ENCODE measurements at places on chromosomes 11 and 22.

DNA sequence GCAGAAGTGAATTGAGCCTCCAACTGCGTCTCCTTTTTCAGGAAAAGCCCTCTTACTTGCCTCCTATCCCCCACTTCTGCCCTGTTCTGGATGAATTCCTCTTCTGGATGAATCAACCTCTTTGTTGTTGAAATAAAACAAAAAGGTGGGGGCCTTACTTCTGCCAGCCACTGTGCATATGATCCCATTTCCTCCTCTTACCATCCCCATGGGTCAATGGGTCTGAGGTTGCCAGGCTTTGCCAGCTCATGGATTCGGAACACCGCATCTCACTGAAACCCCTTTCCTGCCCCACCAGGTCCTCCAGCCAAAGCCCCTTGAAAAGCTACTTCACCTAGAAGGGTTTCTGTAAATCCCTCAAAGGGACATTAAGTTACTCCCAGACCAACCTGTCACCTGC lies 3.7 kb upstream of the CHST1 start:
- no peak for DNase-seq

DNA sequence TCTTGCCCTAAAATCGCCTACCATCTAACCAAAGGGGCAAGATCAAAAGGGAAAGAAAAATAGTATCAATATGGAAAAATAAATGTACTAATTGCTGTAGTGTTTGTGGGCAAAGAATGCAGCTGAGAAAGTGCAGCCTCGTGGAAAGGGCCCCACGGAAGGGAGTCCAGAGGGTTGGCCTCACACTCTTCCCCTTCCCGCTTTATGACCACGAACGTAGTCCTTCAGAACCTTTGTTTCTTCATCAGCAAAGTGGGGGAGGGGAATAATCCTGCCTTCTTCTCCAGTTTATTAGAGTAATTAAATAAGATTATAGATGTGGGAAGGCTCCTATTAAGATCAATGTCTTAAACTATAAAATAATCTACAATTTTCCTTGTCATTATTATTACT lies 41.0 kb downstream of the FLI1 start:
- no peak for DNase-seq

DNA sequence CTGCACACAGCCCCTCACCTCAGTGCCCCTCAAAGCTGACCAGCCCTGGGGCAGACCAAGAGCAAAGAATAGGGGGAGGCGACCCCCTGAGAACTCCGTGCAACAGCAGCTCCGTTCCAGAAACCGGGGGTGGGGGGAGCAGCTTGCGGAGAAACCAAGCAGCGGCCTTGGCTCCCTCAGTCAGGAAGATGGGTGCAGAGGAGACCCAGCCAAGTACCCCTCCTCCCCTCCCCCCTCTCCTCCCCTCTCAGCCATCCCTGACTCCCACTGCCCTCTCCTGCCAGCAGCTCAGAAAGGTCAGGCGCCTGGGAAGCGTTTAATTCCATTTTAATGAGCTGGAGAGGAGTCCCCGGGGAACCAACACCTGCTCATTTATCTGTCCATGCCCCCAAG lies 78.9 kb downstream of the PDE2A start:
- DNase-seq: no peak

GRCh38 chr11:75907906-75908527 lies 93.0 kb downstream of the UVRAG start:
- no peak for DNase-seq

- DNase-seq: peak; percentile 50
Observed at GRCh38 chr22:50613291-50613981, 12.8 kb downstream of the MAPK8IP2 start.

DNA sequence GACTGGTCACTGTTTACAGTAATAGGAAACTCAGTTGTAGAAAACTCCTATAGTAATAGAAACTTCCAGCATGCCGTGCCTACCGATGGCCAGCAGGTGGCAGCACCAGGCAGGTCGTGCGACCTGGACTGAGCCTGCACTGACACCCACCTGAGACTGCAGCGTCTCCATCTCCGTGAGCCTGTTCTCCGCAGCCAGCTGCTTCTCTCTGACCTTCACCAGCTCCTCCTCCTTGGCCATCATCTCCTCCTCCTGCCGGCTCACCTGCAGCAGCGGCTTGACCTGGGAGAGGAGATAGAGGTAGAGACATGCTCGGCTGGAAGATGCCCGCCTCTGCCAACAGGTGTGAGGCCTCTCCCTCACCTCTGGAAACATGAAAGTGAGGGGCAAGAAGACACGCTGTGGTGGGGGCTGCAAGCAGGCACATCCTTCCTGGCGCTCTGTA lies 48.5 kb downstream of the APOL1 start:
- peak; percentile 60 for DNase-seq

- DNase-seq: no peak
Observed at GRCh38 chr11:91396236-91397133, 828.1 kb upstream of the FAT3 start.

GRCh38 chr11:24478718-24479117 lies 18.1 kb upstream of the LUZP2 start:
- DNase-seq: no peak

DNA sequence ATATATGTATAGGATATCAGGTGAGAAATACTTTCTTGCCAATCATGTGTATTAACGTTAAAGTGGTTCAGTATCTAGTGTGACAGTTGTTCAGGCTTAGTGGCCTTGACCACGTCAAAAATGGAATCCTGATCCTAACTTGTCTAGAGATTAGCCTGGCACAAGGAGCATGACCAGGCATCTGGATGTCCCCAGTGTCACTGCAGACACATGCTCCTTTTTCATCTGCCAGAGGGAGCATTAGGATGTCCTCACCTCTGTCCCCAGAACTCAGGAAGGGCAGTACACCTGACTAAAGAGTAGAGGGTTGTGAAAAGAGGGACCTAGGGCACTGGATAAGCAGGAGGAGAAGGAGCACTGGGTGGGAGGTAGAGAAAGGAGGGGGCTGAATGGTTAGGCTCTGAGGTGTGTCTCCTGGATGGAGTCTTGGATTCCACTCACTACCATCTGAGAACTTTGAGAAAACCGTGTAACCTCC lies 40.9 kb upstream of the GGTLC2 start:
- no peak for DNase-seq

DNA sequence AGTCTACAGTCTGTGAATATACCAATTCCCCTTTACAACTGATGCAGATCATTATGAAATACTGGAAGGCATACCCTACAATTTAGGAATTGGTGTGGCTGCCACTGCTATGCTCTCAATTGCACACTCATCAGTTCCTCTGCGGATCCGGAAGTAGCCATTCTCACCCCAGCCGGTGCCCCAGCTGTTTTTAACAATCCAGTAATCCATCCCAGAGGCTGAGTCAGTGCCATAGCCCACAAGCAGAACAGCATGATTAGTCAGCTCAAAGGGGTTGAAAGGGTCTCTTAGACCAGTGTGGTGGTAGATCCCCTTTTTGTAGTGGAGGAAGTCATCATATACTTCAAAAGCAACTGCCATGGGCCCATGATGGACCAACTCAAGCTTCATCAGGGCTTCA lies 43.6 kb downstream of the CTSC start:
- peak; percentile 65 for DNase-seq

DNA sequence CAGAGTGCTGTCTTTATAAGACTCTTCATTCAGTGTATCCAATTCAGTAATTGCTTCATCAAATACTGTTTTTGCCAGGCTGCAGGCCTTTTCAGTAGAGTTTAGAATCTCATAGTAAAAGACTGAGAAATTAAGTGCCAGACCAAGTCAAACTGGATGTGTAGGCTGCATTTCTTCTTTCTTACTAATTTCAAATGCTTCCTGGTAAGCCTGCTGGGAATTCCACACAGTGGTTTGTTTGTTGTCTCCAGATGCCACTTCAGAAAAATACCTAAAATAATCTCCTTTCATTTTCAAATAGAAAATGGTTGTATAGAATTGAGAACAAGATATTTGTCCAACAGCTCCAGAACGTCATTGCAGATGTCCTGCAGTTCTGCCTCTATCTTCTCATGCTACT lies 34.7 kb downstream of the LDHAL6A start:
- peak; percentile 4 for DNase-seq

DNA sequence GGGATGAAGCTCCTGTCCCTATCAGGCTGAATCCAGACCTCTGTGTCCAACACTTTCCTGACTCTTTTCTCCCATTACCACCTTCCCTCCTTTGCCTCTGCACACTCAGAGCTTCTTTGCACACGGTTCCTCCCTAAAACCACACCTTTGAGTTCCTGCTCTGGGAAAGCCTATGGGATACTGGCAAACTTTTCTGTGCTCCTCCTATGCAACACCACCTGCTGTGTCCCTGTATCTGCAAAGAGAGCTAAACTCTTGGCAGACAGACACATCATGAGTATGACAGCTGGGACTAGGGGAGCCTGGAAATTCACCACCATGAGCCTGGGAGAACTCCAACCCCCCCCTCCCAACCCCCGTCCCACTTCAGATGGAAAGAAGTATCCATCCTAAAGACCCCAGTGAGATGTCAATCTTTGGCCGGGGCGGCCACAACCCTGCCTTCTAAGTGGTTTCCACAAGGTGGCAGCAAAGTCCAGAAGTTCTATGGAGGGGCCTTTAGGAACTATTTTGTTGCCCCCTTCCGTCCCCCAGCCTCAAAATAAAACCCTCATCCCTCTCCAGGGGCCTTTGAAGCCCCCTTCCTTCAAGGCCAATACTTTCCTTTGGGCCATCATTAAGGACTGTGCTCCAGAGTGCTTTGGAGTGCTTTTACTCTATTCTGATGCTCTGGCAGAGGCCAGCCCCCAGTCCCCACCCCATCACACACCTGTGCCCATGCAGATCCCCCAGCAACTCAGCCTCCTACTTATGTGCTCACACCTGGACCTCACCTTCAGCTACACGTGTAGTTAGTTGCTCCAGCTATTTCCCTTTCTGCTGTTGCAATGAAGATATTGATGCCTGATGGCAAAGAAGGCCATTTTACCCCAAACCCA lies 19.4 kb downstream of the HTR3A start:
- DNase-seq: no peak

DNA sequence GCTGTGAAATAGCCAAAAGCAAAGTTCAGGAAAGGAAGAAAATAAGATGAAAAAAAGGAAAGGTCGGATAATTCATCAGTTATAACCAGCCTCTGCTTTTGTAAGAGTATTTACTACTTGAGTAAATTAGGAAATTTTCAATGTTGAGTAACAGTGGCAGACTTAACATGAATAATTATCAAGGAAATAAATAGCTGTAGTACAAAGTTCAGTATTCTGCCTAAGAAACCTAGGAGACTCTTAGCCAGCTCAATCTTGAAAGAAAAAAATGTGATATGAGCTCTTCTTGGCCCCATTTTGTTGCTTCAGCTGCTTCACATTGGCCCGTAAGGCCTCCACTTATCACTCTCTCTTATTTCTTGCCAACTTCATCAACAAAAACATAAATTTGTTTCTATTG lies 17.0 kb upstream of the DNAJB7 start:
- DNase-seq: no peak

DNA sequence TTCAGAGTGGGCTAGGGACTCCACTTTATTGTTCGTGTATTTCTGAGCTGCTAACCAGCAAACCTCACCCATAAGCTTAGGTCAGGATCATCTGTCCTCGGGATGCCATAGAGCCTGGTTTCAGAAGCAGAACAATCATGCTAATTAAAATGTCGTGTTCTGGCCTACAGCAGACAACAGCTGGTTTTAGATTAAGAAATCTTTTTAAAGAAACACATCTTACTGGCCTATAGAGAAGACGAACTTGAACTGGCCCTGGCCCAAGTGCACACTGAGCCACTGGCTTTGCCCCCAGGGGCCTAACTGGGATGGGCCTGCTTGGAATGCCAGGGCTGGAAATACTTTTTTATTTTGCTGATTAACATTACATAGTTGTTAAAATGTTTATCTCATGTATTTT lies 63.2 kb downstream of the ALX4 start:
- peak; percentile 68 for DNase-seq

DNA sequence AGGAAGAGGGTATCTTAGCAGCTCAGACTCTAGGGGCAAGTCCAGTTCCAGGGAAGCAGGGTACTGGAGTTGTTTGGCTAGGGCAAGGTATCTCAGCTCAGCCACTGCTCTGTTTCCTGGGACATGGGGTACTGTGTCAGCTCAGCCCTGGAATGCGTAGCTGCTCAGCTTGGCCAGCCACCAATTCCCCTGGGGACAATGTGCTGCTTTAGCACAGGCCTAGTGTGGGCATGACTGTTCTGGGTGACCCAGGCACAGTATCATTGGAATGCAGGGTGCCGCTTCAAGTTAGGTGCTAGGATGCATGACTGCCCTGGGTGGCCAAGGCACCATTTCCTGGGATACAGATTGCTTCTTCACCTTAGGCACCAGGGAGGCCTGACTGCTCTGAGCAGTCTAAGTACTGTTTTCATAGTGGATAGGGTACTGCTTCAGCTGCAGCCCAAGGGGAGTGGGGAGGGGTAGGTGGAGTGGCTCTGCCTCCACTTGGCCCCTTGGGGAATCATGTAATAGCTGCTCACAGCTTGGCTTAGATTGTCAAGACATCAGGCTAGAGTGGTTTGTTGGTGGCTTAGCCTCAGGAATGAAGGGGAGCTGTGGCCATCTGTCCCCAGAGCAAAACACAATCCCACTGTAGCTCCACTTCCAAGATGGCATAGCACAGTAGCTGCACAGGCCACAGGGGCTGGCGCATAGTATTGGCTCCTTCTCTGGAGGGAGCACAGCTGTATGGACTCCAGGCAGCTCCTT lies 36.0 kb downstream of the MADD start:
- DNase-seq: no peak

DNA sequence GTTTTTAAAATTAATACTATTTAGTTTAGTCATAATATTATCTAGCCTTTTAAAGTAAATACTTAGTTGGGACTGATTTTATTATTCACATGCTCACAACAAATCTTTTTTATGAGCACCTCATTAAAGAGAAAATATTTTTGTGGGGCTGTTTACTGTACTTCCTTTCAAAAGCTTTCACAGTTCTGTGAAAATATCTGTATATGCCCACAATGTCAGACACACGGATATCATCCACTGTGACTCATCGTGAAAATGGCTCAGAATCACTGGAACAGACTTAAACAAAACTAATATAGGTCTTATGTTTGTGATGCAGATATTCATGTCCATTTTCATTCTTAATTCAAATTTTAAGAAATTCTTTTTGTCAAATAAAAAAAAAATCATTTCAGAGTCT lies 305.2 kb downstream of the RAB38 start:
- DNase-seq: no peak

GRCh38 chr11:66849501-66850234 lies 6.4 kb downstream of the RCE1 start:
- no peak for DNase-seq

DNA sequence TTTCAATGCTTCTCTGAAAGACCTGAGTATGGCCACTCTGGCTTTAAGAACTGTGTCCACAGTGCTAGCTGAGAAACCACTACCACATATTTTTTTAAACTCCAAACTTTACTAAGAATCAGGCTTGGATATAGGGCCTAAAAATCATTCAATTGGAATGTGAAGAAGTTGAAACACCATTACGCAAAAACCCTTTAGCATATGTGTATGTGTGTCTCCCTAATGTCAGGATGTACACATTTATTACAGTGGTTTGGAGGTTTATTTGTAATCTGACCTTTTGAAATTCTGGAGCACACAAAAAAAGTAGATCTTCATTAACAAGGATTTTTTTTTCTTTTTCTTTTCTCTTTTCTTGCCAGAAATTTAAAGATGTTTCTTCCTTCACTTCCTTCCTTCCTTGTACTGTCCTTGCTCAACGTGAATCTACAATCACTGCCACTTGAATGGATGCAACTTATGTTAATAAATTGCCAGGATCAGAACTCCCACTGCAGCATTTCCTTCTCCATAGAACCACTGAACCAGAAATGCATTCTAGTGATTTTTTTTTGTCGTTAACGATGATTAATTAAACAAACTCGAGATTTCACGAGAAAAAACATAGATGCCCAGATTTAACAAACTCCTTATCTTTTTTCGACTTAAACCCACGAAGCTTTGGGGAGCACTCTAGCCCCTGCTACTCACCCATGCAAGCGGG lies 3.1 kb upstream of the ADM start:
- DNase-seq: peak; percentile 92
